ENCODE measurements at places on chromosomes 11 and 22. TPM values are rescaled to one million over a fixed set of nuclear protein-coding genes. Genes with fewer than 3 reads are reported as not detected.

INPP5J gene
- 1.5 TPM for polyA plus RNA-seq

RIMBP3C gene
- not detected for polyA plus RNA-seq

RANBP1 gene
- 91.8 TPM for polyA plus RNA-seq

GSTT2B gene
- 30.4 TPM for polyA plus RNA-seq

MUC6 gene
- polyA plus RNA-seq = not detected

C1QTNF4 gene
- polyA plus RNA-seq = 7.1 TPM

CCDC87 gene
- 0.43 TPM for polyA plus RNA-seq

SEZ6L gene
- 0.48 TPM for polyA plus RNA-seq

DNA sequence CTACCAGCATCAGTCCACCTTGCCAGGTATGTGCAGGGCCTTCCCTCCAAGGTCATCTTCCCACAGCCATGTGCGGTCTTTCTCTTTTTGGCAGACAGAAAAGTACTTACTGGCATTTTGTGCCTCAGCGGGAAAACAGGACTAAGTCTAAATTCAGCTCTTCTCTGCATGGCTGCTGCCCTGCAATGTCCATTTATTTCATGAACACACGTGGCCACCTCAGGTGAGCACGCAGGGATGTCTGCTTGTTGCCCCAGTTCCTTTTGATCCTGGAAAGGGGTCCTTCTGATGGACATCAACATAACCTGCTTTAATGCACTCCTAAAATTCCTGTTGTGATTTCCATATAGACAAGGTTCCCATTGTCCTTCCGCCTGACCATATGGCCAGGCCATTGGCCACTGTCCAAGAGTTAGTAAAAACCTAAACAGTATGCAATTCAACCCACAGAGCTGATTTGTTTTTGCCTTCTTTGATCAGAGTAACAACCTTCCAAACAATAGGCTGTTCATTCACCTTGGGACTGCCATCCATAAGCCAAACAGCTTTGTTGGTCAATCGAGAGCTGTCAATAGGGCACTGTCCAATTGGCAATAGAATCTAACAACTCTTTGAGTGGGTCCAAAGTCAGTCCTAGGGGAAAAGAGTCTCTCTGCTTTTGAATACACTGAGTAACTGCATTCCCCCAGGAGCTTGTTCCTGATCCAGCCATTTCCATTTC, 5.9 kb downstream of the TREH start:
- DNase-seq = no peak

- DNase-seq = no peak
These were observed 27.8 kb downstream of the LRP5 start for GRCh38 chr11:68340003-68340767.

DNA sequence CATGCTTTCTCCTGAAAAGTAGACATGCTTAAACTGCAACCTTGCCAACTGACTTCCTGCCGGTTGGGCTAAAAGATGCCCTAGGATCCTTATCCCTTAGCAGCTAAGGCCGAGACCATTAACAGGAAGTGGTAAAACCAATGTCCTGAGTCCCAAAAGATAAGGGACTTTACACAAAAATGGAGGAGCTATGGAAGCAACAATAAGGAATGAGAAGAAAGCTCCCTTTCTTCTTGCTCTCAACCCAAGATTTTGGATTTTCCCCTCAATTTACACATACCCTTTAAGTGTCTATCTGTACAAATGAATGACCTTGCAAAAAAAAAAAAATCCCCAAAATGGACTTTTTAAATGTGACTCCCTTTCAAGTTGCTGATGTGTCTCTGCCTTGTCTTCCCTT, 11.1 kb downstream of the MRPL17 start:
- no peak for DNase-seq

DNA sequence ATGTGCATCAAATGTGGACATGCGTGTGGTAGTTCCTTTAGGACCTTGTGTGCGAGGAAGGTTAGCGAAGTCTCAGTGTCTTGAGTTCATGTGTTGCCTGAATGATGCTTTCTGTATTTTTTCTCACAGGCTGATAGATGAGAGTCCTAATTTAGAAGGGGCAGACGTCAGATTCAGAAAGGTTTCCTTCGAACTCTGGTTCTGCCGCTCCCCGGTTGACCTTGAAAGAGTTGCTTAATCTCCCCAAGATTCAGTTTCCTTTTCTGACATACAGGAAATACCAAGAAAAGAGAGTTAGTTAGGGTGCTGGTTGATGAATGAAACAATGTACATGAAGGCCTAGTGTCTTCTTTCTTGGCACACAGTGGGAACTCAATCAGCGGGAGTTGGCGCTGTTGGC, 35.9 kb upstream of the TTC12 start:
- no peak for DNase-seq

- no peak for DNase-seq
These were observed 96.0 kb downstream of the ETS1 start for GRCh38 chr11:128491195-128491936.

DNA sequence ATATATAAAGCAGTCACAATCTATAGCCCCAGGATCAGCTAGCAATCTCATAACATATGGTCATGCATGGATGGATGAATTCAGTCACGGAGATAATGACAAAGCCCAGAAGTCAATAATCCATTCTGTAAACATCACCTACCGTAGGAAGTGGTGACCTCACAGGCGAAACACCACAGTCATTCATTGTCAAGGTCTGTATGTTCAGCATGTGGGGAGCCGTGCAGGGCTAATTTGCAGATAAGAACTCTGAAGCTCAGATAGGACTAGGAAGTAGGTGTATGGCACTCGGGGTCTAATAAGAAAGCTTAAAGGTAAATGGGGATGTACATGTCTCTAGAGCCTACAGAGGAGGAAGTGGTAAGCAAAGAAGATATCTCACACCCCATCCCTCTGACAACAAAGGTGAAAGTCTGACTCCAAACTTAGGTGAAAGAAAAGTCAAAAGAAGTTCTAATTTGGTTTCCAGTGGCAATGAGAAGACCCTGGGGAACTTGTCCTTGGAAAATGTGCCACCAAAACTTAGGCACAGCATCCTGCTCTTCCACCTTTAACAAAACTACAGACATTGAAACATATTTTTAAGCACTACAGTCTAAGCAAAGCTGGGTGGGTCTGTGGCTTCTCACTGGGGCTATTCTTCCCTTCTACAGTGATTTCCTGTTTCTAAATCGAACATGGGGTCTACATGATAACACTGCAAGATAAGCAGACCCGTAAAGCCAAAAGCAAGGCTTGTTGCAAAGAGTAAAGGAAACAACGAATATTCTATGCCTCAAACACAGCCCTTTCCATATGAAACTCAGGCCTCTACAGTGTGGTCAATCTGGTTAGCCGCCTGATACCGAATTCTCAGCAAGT, 5.2 kb downstream of the CRTAM start:
- no peak for DNase-seq

DNA sequence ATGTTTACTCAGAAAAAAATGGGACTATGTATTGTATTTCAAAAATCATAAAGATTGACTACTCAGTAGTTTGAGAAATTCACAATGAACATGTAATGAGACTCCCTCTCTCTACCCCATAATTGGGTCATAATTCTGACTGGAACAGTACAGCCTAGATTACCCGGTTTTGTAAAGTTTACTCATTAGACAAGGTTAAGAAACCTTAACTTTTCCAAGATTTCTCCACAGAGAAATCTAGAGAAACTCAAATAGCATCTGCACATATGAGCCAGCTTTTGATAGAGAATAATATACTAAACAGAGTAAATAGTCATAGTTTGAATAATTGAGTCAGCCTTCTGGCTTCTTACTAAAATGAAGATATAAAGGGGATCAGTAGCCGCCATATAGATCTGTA, 331.1 kb upstream of the MPPED2 start:
- no peak for DNase-seq

DNA sequence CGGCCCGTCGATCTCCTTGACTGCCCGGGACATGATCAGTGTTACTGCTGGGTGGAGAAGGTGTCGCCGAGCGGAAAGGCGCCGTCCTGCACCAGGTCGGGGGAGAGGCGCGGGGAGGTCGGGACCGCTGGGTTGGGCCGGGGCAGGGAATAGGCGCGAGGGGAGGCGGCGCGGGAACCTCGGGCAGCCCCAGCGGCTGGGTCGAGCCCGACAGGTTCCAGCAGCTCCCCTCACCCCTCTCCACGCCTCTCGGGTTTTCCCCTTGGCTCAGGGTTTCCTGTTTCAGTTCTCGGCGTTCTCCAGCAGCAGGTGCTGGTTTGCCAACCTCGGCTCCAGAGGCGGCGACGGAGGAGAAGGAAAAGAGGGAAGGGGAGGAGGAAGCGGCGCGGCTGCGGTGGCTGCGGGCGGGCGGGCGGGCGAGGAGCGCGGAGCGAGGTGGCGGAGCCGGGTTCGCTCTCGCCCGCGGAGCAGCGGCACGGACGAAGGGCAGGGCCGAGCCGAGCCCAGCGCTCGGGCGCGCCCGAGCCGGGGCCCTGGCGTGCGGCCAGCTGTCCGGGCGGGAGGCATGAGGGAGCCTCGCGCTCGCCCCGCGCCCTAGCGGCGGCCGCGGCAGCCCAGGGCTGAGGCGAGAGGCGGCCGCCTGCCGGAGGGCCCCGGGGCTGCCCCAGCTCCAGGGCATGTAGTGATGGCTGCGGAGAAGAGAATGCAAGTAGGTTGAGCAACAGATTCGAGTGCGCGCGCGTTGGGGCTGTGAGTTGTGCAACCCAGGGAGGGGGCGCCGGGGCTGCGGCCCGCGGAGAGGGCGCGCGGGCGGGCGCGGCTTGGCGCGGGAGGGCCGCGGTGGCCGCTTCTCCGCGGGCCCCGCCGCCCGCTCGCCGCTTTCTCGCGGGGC, at the start of gene ZC3H12C:
Gene ZC3H12C, plus strand, starts transcription at position 878 of the 892 bp plus-strand sequence. CDS start 20 bp downstream, outside the sequence.
- DNase-seq = no peak

DNA sequence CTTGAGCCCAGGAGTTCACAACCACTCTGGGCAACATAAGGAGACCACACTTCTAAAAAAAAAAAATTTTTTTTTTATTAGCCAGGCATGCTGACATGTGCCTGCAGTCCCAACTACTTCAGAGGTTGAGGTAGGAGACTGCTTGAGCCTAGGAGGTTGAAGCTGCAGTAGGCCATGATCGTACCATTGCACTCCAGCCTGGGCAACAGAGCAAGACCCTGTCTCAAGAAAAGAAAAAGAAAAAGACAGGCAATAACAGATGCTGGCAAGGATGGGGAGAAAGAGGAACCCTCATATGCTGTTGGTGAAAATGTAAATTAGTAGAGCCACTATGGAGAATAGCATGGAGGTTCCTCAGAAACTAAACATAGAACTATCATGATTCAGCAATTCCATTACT, 64.8 kb downstream of the PAK1 start:
- no peak for DNase-seq

DNA sequence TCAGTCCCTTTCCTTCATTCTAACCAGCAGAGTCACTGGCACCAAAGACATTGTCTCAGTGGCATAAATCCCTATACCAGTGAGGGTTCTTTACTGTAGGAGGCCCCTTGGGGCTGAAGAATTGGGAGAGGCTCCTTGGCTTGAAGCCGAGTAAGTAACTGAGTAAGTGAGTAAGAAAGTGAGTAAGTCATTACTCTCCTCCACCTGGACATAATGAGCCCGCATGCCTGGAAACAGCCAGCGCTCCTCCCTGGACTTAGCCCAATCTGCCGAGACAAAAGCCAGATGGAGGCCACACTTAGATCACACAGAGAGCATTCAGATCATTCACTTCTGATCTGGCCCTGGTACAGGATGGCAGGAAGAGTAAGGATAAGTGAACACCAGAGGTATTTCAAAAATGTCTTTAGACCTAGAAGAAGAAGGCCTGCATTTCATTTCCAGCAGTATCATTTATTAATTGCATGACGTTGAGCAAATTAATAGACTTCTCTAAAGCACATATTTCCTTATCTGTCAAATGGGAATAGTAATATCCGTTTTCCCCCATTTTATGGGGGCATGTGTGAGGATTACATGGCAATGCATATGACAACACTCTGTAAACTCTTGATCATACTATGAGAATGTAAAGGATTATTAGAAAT, 8.2 kb upstream of the MICAL3 start:
- no peak for DNase-seq

- no peak for DNase-seq
These were observed 10.0 kb downstream of the LMO2 start for GRCh38 chr11:33881651-33882503.

- DNase-seq = no peak
These were observed 38.5 kb downstream of the IGHMBP2 start for GRCh38 chr11:68942095-68942620.

- DNase-seq = no peak
These were observed 11.0 kb downstream of the IL17REL start for GRCh38 chr22:50001388-50002231.

DNA sequence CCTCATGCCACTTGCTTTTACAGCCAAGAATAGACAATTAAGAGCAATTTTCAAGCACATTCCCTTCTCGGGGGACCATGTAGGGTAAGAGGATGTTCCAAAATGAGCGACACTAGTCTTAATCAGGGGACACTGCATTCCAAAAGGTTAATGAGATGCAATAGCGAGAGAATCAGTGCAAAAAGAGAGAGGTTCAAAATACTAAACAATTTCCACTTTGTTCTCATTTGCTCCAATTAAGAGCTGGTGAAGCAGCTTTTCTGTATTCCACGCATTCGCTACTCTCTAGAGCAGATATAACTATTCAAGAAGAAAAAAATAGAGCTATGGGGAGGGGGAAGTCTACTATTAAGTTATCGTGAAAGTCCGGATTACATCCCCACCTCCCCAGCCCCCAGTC, 811 bp downstream of the LRRC4C start:
- DNase-seq = no peak

- no peak for DNase-seq
These were observed 30.7 kb downstream of the PIWIL4 start for GRCh38 chr11:94597896-94598295.

DNA sequence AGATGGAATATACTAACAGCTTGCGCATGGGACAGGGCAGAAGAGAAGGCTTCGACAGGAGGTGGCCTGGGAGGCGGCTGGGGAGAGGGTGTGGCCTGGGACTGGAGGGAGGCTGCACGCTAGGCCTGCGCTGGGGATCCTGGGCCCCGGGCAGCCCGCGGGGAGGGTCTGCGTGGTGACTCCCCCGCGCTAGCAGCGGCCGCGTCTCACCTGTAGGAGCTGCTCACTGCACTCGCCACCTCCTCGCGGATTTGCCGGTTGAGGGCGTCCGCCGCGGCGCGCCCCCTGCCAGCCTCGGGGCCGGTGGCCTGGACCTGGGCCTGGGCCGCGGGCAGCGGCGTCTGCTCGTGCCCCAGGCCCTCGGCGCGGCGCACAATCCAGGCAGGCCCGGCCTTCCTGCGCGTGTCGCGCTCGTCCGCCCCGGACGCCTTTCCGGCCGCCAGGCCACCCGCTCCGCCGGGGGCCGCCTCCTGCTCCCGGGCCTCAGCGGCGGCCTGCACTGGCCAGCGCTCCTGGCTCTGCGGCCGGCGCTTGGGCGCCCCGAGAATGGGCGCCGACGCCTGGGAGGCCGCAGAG, 1.5 kb downstream of the MAP6 start:
- no peak for DNase-seq

GRCh38 chr22:27808451-27809225, 7.1 kb upstream of the MN1 start:
- no peak for DNase-seq

GRCh38 chr11:73969991-73970800, 12.4 kb downstream of the UCP2 start:
- no peak for DNase-seq

GRCh38 chr11:94897330-94897768, 76.0 kb downstream of the CWC15 start:
- DNase-seq = no peak

DNA sequence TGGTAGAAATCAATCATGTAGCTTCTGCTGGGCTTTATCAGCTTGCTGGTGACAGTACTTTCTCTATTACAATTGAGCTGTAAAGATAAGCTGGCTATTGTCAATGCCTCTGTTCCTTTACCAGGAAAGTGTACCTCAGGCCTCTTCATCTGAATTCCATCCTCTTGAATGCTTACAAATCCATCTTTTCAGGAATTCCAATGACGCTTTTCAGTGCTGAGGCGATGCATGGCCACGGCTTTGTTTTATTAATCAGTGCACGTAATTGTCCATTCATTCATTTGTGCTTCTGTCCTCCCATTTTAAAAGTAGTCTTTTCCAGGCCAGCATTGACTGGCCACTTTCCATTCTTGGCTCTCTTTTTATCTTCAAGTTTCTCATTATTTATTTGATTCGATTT, 202.0 kb downstream of the PGR start:
- DNase-seq = no peak

Data from urinary bladder (tissue), 4 donors.